ENCODE measurements at places on chromosomes 11 and 22. TPM values are rescaled to one million over a fixed set of nuclear protein-coding genes. Genes with fewer than 3 reads are reported as not detected.

Gene SLC25A45
- total RNA-seq, result 1.3 TPM

Gene TUBA8
- 0.62 TPM for total RNA-seq

Gene MMP27
- total RNA-seq, result not detected

Gene ESAM
- total RNA-seq, result 0.89 TPM

Gene TPBGL
- total RNA-seq, result not detected

Gene MAML2
- 7.4 TPM for total RNA-seq

Measured in uterine smooth muscle cell (primary cell).